ENCODE measurements at places on chromosomes 3 and 15.

DNA sequence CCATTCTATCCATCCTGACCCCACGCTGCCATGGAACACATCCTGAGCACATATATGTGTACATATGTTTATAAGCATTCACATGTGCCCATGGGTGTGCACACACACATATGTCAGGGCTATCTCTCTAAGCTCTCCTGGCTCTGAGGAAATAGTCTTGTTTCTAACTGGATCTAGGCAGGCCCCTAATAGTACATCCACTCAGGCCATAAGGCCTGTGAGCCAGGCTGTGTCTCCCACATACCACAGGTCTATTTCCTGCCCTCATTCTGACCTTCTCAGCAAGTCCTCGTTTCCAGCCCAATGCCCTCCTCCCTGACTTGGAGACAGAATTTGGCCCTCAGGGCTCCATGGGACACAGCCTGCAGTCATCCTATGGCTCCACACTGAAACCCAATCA lies 284.8 kb upstream of the CTNNB1 start:
- DNase-seq, result no peak

DNA sequence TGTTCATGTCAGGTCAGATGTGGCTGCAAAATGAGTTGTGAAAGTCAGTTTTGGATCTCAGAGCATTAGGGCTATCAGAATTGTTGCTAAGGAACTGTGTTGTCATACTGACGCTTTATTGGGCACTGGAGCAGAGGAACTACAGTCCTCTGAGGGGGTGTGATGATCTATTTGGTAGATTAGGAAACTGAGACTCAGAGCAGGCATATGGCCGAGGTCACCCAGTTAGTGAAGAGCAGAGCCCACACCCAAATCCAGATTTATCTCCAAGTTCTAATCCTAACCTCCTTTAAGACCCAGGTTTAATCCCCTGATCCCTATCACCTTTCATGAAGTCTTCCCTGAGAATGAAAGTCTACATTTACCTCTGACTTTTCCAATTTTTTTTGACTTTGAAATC lies 25.6 kb upstream of the GLCE start:
- DNase-seq, result no peak

DNA sequence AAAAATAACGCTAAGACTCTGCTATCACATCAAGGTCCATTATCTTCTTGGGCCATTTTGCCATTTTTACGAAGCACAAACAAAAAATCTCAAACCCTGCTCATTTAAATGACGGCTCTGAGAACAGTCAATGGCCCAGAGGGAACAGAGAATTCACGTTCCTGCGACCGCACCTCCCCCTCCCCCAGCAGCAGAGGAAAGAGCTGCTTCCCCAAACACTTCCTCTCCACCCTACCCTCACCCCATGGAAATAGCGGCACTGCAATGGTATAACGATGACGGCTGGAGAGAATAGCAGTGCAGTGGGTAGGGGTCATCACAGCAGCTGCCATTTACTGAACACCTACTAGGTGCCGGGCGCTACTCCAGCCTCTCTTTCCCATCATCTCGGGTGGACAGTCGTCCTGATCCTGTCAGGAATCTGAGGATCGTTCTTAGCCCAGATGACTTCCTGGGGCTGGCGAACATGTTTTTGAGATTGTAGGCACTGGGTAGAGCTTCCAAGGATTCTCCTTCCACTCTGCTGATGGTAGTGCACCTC lies 113.3 kb downstream of the IQSEC1 start:
- DNase-seq, result no peak

DNA sequence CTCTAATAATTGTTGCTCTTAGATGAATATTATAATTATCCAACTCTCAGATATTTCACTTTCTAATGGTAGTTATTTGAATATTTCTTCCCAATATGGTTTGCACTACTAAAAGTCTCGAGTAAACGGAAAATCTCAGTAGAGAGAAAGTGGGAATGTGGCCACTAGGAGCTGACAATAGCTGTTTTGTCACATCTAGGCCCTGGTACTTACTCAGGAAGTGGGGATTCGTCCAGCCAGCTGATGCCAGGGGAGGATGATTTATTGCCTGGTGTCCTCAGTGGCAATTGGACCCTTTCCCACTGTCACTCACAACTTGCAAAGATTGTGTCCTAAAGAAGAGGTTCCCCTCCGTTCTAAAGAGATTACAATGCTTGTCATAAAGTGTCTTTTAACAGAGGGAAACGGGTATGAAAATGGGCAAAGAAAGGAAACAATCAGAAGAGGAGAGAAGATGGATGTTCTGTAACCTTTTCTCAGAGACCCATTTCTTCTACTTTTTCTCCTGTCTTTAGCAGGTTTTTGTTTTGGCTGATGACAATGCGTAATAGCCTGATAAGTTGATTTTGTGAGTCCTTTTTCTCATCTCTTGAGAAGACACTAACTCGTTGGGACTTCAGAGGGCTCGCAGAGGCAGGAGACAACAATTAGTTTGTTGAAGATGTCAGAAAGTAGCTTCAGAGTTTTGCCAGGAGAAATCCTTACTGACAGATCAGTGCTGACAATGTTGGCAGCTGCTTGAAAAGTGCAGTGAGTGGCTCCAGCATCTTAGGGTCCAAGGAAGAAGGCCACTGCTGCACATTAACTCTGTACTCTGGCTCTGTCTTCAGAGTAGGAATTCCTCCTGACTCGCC lies 320.6 kb downstream of the MECOM start:
- no peak for DNase-seq

DNA sequence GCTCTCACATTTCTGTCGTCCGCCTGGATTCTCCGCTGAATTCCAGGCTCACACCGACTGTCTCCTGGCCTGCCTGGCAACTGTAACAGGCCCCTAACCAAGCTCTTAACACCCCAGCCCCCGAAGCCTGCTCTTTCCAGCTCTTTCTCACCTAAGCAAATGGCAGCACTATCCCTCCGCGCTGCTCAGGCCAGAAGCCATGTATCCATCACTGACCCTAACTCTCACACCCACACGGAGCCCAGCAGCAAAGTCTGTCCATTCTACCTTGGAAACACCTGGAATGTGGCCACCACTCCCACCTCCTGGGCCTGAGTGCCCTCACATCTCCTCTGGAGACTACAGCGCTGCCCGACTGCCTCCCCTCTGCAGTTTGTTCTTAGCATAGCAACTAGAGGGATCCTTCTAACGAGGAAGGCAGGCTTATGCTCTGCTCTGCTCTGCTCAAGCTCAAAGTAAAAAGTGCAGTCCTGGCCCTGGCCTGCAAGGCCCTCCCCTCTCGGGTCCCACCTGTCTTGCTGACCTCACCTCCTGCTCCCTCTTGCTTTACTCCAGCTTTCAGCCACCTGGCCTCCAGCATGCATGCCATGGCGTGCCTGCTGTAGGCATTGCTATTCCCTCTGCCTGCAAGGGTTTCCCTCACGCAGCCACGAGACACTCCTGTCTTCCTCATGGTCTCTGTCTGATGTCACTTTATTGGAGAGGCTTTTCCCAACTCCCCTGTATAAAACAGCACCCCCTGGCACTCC lies 27.2 kb downstream of the FEM1B start:
- DNase-seq, result no peak

- DNase-seq, result no peak
Measured at GRCh38 chr3:16888785-16889607, 4.2 kb downstream of the PLCL2 start.

DNA sequence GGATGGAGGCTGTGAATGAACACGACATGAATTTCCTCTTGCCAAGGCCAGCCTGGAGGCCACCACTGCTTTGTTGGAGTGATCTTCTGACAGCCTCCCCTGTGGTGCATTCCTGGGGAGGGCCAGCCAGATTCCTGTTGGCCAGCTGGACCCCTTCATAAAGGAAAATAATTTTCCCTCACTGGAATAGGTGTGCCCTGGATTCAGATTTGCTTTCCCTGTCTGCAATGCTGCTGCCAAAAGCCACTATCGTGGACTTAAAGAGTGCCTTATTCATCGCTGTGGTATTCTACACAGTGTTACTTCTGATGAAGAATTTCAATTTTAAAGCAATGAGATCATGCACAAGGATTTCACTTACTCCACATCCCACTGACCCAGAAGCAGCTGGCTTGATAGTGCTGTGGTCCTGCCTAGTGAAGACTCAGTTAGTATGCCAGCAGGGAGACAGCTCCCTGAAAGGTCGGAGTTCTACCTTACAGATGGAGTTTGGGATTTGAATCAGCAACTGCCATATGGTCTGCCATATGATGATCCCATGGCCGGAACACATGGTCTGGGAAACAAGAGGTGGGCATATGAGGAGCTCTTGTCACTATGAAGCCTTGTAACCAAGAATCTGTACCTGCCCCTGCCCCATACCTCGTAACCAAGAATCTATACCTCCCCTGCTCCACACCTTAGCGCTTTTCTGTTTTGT lies 145.2 kb downstream of the KLF13 start:
- peak; percentile 59 for DNase-seq

DNA sequence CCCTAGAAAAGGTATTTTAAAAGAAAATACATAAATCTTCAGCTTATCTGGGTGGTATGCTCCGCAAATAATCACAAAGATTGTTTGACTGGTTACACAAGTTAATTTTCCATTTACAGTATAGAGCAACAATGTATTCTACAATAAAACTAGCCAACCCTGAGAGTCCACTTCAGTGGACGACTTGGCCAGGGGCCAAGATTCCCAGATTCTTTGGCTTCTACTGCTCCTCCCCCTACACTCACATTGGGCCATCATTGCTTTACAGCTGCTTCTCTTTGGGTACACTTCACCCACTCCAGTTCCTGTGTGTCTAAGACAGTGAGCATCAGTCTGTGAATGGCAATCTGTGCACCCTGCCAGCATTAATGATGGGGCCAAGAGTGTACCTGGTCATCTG lies 17.2 kb upstream of the PRICKLE2 start:
- no peak for DNase-seq

- DNase-seq, result no peak
Measured at GRCh38 chr3:196883361-196883760, 15.6 kb downstream of the SENP5 start.

GRCh38 chr3:120393243-120393642 lies 44.1 kb upstream of the LRRC58 start:
- no peak for DNase-seq

GRCh38 chr3:157275832-157276231 lies 115.9 kb upstream of the CCNL1 start:
- no peak for DNase-seq

DNA sequence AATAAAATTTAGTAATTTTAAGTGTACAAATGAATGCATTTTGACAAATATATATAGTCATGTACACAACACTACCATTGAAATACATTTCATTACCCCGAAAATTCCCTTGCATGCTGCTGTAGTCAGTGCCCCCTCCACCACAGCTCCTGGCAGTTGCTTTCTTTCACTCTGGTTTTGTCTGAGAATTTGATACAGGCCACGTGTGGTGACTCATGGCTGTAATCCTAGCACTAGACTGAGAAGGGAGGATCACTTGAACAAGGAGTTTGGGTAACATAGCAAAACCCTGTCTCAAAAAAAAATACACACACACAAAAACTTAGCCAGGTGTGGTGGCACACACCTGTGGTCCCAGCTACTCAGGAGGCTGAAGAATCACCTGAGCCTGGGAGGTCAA lies 65.4 kb downstream of the TFRC start:
- DNase-seq, result peak; percentile 71

- DNase-seq, result no peak
Measured at GRCh38 chr3:194554473-194555123, 67.8 kb upstream of the ATP13A3 start.

DNA sequence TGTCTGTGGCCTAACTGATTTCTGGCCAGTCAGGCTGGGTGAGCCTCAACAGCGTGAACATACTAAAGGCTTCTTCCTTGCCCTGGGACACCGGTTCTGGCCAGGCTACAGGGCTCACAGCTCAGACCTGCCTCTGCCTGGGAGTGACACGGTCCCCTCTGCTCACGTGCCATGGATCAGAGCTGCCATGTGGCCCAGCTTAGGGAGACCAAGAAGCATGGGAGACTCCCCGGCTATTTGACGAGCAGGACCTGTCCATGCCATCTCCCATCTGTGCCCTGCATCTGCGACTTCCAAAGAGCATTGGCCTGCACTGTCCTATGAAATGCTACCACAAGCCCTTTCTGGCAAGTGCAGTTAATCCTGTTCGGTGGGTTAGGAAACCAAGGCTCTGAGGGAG lies 57.4 kb downstream of the APBA2 start:
- DNase-seq, result no peak

DNA sequence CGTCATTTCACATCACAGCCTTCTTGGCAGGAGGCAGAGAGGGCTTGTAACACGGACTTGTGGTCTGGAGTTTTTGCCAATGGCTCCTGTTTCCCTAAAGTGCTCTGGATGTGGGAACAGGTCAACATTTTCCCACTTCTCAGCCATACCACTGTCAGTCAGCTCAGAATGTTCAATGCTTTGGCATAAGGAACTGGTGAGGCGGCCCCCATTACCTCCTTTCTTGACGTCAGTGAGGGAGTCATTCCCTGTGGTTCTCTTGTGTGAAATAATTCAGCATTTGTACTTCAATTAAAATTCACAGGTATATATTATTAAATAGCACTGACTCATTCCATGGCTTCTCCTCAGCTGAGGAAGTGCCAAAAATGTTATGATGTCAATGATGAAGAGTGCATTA lies 167.1 kb downstream of the P3H2 start:
- no peak for DNase-seq

DNA sequence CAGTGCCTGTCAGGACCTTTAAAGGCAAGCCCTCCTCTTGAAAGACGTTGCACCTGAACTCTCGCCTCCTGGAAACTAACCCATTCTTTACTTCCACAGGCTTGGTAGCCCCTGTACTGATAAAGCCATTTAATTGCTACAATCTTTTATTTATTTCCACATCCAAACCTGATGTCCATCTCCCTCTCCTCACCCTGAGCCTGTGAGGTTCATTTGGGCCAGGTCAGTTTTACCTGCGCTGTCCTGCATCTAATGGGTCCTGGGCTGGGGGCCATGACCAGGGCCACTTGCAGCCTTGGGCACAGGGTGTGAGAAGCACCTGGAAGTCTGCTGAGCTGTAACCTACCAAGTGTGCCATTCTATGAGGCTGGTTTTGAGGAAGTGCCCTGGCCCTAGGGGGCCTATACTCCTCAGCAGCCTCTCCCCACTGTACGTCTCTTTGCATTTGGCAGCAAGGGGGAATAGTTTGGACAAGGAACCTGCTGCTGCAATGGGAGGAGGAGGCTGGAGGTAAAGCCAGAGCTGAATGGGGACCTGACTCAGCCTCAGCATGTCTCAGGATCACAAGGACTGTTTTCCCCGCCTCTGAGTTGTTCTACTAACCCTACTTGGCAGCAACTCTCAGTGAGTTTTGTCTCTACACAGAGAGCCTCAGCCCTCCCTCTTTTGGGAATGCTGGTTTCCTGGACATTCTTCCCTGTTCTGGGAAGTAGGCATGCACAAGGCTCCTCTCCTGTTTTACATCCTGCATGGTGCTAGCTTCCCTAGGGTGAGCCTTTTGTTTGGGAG lies 53.8 kb downstream of the WDR76 start:
- no peak for DNase-seq
